HEK293T (cell line): ENCODE measurements at places on chromosomes 2 and 18.

DNA sequence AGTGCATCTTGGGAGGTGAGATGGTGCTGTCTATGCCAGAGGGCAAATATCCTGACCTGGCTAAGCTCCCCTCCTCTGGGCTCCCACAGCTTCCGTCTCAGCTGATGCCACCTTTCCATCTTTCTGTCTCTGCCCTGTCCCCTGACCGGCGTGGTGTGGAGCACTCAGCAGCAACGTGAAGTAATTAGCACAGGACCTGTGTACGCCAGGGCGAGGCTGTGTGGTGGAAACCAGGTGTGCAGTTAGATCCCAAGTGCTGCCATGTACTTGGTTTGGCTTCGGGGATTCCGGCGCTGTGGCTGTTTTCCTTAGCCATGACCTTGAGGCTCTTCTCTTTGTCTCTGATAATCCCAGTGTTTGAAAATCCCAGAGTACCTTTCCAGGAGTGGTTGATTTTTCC is 36.5 kb downstream of the COA5 start:
- no peak for DNase-seq

- DNase-seq = no peak
Observed at GRCh38 chr2:97695744-97696143, 17.6 kb upstream of the ZAP70 start.

GRCh38 chr2:211077216-211077767 is 520.9 kb downstream of the CPS1 start:
- DNase-seq = no peak

GRCh38 chr2:234661175-234661574 is 164.3 kb upstream of the ARL4C start:
- no peak for DNase-seq

DNA sequence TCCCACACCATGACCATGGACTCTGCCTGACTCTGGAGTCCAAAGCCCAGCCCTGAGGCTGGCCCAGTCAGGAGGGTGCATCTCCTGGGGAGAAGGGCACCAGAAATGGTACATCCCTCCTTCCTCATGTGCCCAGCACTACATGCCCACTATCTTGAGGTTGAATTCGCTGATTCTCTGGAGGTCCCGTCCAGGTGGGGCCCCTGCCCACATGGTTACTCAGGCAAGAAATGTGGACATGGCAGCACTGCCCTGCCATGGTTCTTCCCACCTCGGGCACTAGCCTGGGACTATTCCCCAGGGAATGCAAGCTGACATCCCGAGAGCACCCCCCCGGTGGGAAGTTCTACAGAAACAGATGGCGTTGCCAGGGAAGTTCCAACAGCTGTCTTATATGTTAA is 15.3 kb upstream of the HES6 start:
- no peak for DNase-seq

- no peak for DNase-seq
Observed at GRCh38 chr2:174389542-174389941, 6.0 kb upstream of the SCRN3 start.

GRCh38 chr2:45072862-45073237 is 63.6 kb upstream of the SIX2 start:
- DNase-seq = no peak

DNA sequence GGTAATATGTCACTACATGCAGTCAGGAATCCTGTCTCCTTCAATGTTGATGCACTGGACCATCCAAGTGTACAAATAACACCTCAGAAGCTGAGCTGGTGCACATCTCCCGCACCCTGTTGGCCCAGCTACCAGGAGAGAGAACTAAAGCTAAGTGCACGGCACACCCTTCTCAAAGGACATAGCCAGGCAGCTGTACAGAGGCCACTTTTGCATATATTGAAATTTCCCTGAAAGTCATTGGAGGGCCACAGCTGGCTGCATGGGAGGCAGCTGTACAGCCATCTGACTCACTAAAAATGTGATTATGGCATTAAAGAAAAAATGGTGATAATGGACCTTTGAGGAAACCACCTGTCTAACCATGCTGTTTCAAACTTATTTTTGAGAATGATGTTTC is 441.7 kb downstream of the CBLN2 start:
- DNase-seq = no peak

DNA sequence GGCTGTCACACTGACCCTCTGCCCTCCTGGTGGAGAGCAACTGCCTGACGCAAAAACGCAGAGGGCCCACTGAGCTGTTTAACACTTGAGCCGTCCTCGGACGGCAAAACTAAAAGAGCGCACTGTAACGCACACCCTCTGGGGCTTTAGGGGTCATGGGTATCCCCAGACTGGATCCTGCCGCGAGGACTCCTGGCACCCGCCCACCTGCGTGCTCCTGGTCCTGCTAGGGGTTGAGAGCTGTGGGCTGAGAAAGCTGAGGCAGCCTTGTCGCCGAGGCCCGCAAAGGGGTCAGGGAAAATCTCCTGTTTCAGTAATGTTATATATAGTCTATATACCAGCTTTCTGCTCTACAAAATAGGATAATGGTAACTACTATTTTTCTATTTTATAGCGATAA is 39.1 kb downstream of the MDH1 start:
- DNase-seq = no peak

DNA sequence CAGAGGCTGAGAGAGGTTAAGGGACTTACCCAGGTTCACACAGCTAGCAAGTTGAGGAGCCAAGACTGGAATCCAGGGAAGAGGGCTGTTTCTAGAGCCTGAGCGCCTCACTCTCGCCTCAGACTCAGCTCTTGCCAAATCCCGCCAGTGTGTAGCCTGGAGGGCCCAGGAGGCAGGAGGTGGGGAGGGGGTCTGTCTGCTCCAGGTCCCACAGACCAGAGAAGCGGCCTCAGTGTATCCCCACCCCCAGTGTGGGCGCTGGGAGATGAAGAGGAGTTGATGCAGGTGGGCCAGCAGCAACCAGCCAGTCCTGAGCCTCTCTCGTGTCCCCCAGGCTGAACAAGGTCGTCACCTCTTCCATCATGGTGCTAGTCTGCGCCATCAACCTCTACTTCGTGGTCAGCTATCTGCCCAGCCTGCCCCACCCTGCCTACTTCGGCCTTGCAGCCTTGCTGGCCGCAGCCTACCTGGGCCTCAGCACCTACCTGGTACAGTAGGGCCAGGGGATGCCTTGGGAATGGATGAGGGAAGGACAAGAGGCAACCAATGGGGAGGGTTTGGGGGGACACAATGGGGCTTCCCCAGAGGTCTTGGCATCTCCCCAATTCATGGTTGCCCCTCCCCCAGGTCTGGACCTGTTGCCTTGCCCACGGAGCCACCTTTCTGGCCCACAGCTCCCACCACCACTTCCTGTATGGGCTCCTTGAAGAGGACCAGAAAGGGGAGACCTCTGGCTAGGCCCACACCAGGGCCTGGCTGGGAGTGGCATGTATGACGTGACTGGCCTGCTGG is 5.2 kb upstream of the CTDSP1 start:
- DNase-seq = no peak

- no peak for DNase-seq
Observed at GRCh38 chr18:23528580-23529472, 25.5 kb downstream of the RMC1 start.

GRCh38 chr2:179876266-179876665 is 14.9 kb upstream of the ZNF385B start:
- DNase-seq = no peak

DNA sequence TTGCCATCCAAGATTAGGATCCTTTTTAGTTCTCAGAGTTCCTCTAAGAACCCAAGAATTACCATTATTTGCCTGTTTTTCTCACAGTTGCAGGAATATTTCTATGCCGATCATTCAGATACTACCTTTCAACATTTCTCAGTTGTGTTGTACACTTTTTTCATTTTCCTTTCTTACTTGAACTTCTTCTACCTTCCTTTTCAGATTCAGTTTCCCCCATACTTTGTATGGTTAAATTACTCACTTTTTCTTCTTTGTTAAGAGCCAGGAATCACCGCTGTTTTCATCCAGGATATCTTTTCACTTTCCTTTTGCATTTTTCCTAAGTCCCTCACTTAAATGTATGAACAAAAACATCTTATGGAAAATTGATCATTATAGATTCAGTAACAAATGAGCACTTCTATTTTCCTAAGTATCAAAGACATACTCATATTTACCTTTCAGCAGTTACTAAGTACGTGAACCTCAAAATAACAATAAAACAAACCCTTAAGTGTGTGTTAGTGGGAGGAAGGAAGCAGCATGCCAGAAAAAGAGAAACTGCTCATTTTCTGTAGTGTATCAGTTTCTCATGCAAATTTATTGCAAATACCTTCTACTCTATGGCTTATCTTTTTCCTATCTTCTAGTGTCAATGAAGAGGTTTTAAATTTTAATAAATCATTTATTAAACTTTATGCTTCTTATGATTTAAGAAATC is 64.3 kb upstream of the STAT1 start:
- DNase-seq = no peak

DNA sequence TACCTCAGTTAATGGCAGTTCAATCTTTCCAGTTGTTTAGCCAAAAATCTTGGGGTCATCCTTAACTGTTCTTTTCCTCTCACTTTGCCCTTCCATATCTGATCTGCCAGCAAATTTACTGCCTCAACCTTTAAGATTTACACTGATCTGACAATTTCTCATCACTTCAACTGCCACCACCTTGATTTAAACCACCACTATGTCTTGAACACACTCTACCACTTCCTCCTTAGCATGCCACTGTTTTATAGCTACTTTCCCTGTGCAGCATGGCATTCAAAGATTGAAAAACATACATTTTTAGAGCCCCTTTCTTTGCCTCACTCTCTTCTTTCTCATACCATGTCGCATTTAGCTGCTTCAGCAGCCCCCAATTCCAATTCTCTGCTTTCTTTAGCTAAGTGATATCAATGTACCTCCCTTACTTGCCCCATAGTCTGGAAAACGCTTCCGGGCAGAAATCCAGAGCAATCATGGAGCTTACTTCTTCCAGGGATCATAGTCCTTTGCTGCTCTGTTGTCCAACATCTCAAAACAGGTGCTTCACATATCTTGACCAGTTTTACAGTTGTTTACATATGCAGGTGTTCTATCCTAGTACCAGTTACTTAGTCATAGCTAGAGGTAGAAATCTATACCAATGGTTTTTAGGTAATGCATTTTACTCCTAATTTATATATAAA is 10.9 kb downstream of the PGAP1 start:
- DNase-seq = no peak

- DNase-seq = no peak
Observed at GRCh38 chr2:145748927-145749326, 1229.0 kb upstream of the ZEB2 start.

GRCh38 chr2:204329532-204329931 is 215.7 kb upstream of the PARD3B start:
- no peak for DNase-seq

DNA sequence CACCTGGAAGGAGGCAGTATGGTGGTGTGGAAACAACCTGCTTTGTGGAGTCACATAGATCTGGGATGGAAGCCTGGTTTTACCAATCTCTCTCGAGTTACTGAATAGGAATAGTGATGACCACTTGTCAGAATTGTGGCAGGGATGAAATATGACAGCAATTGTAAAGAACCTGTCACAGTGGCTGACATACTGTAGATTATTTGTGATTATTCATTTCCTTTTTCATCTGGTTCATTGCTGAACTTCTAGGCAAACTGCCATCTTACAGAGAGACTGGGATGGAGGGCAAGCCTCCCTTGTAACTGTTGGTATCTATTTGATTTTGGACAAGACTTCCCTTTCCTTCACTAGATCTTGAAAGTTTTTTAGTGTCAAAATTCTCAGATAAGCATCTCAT is 42.0 kb downstream of the FMNL2 start:
- no peak for DNase-seq

GRCh38 chr2:120887741-120888231 is 152.1 kb downstream of the GLI2 start:
- no peak for DNase-seq

- peak; percentile 18 for DNase-seq
Observed at GRCh38 chr2:170369894-170370293, 191.9 kb downstream of the MYO3B start.

- no peak for DNase-seq
Observed at GRCh38 chr2:171319164-171319810, 114.5 kb downstream of the METTL8 start.

DNA sequence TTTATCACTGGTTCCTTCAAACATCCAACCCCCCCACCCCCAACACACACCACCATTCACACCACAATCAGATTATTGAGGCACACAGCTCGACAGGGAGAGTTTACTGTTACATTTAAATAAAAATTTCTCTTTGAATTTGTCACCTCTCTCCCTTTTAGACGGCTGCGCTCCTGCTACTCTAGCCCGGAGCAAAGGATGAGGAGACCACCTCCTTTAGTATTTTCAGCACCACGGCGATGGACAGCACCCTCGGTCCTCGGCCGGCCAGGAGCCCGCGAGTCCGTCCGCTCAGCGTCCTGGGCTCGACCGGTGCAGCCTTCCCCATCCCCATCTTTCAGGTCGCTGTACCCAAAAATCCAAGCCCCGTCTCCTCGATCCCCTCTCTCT is 892 bp downstream of the CELF4 start:
- peak; percentile 89 for DNase-seq

DNA sequence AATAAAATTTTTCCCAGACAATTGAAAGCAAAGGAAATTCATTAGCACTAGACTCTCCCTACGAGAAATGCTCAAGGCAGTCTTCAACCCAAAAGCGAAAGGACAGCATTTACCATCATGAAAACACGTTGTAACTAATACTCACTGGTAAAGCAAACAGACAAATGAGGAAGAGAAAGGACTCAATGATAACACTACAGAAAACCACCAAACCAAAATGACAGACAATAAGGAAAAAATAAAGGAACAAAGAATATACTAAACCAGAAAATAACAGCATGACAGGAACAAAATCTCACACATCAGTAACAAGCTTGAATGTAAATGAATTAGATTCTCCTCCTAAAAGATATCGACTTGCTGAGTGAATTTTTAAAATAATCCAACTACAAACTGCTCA is 190.7 kb downstream of the NOL4 start:
- no peak for DNase-seq

DNA sequence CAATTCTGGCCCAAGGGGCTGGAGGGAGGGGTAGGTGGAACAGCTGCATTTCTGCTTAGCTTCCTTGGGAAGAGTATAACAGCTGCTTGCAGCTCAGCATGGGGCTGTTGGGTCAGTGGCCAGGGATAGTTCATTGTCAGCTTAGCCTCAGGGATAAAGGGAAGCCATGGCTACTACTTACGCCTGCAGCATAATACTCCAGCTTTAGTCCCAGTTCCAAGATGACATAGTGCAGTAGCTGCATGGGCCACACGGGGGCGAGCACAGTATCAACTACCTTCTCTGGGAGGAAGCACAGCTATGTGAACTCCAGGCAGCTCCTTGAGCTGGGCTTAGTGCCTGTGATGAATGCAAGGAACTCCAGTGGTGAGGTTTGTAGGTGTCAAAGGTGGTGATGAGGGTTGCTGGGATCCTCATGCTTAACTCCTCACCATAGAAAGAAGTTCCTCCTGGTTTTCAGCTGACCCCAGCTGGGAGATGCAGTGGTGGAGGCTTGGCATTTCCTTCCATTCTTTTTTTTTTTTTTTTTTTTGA is 35.4 kb upstream of the RHOB start:
- peak; percentile 78 for DNase-seq

- DNase-seq = peak; percentile 84
Observed at GRCh38 chr2:160269803-160270570, 69.9 kb upstream of the ITGB6 start.
